Activated T-helper 1 cell treated with anti-CD3 and anti-CD28 coated beads, Interleukin-12 subunit alpha, Interleukin-12 subunit beta, Interleukin-2, Interleukin-4 antibody, amounts not matched to agents 30 ng/mL and 10 ng/mL and 1 ng/mL, durations not matched to agents 14 hours and 24 hours and 36 hours (primary cell): ENCODE measurements at places on chromosomes 2 and 18. TPM values are rescaled to one million over a fixed set of nuclear protein-coding genes. Genes with fewer than 3 reads are reported as not detected.

MYOM1 gene
- 0.22 and 1.4 TPM in 2 replicates for total RNA-seq

ASB3 gene
- 18.6 and 21.5 TPM in 2 replicates for total RNA-seq

TLX2 gene
- 1.2 and 1.5 TPM in 2 replicates for total RNA-seq

DNA sequence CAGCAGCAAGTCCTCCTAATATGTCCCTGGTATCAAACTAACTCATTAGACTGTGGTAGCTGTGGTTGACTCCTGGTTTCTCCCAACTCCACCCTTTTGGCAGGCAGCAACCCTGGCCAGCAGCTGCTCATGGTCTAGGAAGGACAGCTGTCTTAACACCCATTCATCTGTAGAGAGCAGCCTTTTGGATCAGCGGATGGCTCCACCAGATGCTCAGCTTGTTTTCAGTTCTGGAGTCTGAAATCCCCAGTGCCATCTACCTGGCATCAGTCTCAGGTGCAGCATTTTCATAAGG is 100.5 kb downstream of the SPOPL start:
- no peaks in the 10 kb centered on the region for H3K27me3 ChIP-seq
- no peak overlapping the region for H3K4me3 ChIP-seq
- H3K36me3 ChIP-seq = no peaks in the 10 kb centered on the region
- H3K27ac ChIP-seq = no peak overlapping the region
- DNase-seq = no peak
- no peaks in the 10 kb centered on the region for H3K4me1 ChIP-seq

GRCh38 chr2:230140667-230141066 is 71.9 kb upstream of the SLC16A14 start:
- DNase-seq = no peak
- no peaks in the 10 kb centered on the region for H3K4me1 ChIP-seq
- H3K36me3 ChIP-seq = peaks cover 2% of the 10 kb centered on the region
- H3K4me3 ChIP-seq = no peak overlapping the region
- peaks cover 15% of the 10 kb centered on the region for H3K27me3 ChIP-seq
